Activated naive CD8-positive, alpha-beta T cell treated with anti-CD3 and anti-CD28 coated beads for 36 hours (primary cell): ENCODE measurements at places on chromosomes 5 and 9. TPM values are rescaled to one million over a fixed set of nuclear protein-coding genes. Genes with fewer than 3 reads are reported as not detected.

DNA sequence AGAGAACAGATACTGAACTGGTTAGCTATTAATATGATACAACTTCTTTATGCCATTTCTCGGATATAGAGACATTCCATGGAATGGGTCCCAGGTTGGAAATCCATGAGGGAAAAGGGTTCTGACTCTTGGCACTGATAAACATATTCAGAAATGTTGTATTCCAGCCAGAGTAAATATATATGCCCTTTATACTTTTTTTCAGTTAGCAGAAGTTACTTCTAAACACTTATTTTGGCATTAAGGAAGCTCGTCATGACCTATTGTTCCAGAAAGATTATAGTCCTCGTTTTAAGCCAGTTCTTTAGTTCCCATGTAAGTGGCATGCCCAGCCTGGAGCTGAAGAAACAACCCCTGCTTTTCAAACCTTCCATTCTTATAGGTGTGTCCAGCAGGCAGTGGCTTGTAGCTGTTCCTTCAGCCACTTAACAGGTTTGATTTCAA, 181.6 kb downstream of the CD180 start:
- H3K27ac ChIP-seq: no peak overlapping the region
- H3K4me3 ChIP-seq: no peak overlapping the region
- peaks cover 7% of the 10 kb centered on the region for H3K36me3 ChIP-seq
- H3K4me1 ChIP-seq: peaks cover 43% of the 10 kb centered on the region

GRCh38 chr5:143759396-143760130, 52.4 kb upstream of the HMHB1 start:
- H3K36me3 ChIP-seq: no peaks in the 10 kb centered on the region
- no peak for DNase-seq

DNA sequence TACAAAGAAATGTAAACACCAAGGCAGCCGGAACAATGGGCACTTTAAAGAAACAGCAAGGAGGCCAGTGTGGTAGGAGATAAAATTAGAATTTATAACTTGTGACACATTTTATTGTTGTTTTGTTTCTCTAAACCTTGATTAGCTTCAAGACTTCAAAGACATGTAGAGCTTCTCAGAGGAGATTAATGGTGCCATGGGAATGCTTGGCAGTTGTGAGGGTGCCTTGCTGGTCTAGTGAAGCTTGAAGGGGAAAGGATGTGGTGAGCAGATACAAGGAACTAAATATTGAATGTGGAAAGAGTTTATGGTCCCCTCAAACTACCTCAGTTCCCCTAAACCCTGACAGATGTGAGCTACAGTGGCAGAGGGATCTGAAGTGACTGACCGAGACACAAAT, 322.4 kb upstream of the ADAMTS16 start:
- H3K36me3 ChIP-seq: no peaks in the 10 kb centered on the region
- H3K4me3 ChIP-seq: no peak overlapping the region
- H3K27me3 ChIP-seq: no peaks in the 10 kb centered on the region
- H3K4me1 ChIP-seq: no peaks in the 10 kb centered on the region
- H3K27ac ChIP-seq: no peak overlapping the region

- H3K27me3 ChIP-seq: no peaks in the 10 kb centered on the region
- H3K36me3 ChIP-seq: no peaks in the 10 kb centered on the region
- H3K4me3 ChIP-seq: no peak overlapping the region
- no peak overlapping the region for H3K27ac ChIP-seq
- no peak for DNase-seq
Measured at GRCh38 chr5:107303171-107303968, 367.4 kb downstream of the EFNA5 start.

GRCh38 chr5:136399527-136399926, 34.2 kb upstream of the TRPC7 start:
- no peak overlapping the region for H3K4me3 ChIP-seq
- DNase-seq: no peak
- no peaks in the 10 kb centered on the region for H3K27me3 ChIP-seq
- no peaks in the 10 kb centered on the region for H3K4me1 ChIP-seq

DNA sequence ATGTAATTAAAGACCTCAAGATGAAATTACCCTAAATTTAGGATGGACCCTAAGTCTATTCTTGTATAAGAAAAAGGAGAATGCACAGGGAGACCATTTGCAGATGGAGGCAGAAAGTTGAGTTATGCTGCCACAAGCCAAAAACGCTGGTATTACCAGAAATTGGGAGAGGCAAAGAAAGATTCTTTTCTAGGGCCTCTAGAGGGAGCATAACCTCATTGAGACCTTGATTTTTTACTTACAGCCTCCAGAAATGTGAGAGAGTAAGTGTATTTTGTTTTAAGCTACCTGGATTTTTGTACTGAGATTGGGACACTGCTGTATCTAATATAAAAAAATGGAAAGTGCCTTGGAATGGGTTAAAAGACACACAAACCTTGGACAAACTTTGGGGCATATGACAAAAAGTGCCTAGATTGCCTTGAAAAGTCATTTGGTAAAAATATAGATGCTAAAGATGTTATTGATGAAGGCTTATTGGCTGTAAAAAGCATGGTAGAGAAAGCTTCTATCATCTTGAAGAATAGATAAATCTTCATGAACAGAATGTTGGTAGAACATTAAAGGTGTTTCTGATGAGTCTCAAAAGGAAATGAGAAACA, 174.7 kb upstream of the PRDM9 start:
- no peaks in the 10 kb centered on the region for H3K27me3 ChIP-seq
- H3K4me3 ChIP-seq: no peak overlapping the region
- H3K27ac ChIP-seq: no peak overlapping the region
- no peaks in the 10 kb centered on the region for H3K36me3 ChIP-seq

- H3K27ac ChIP-seq: no peak overlapping the region
- no peak for DNase-seq
- H3K4me1 ChIP-seq: no peaks in the 10 kb centered on the region
- no peak overlapping the region for H3K4me3 ChIP-seq
Measured at GRCh38 chr9:135355521-135356011, 124.0 kb upstream of the PPP1R26 start.

DNA sequence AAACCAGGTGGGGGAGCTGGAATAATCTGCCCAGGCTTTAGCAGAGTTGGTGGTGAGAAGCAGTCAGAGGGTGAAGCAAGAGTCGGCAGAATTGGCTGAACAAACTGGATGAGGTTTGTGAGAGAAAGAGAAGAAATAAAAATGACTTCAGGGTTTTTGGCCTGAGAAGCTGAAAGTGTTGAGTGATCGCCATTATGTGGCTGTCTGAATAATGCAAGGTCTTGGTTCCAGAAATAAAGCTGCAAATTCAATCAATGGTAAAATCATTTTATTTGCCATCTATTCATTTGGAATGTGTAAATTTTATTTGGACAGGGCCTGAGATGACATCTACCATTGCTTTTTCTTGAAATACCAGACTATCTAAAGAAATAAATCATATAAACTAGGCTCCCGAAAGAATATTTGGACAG, 50.4 kb upstream of the DAB2 start:
- no peak for DNase-seq
- no peak overlapping the region for H3K4me3 ChIP-seq
- H3K36me3 ChIP-seq: no peaks in the 10 kb centered on the region

- DNase-seq: no peak
Measured at GRCh38 chr9:11735391-11735790, 957.8 kb upstream of the TYRP1 start.

DNA sequence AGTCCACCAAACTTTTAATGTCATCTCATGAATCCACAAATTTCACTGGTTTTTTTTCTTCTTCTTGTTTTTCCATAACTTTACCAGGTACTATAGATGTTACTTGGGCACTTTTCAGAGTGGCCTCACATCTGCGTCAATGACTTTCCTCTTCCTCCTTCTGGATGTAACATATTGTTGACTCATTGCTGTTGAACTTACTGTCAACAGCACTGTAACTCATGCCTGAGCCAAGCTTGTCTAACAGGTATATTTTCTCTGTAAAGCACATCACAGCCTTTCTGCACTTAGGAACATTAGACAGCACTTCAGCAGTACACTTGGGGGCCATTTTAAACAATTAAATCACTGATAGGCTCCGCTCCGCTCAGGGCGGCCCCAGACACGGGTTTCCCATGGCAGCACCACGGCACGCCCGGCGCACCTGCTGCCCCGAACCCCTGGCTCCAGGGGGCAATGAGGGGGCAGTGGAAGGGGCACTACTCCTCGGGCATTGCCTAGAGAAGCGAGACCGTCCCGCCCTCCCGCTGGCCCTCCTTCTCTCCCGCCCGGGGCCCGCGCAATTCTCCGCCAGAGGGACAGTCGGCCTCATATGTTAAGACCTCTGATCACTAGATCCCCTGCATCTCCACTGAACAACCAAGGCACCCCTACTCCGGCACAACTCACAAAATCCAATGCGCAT, 41.9 kb upstream of the SPATA31C2 start:
- H3K4me3 ChIP-seq: no peak overlapping the region
- DNase-seq: no peak
- H3K27me3 ChIP-seq: peaks cover 39% of the 10 kb centered on the region
- no peaks in the 10 kb centered on the region for H3K36me3 ChIP-seq

DNA sequence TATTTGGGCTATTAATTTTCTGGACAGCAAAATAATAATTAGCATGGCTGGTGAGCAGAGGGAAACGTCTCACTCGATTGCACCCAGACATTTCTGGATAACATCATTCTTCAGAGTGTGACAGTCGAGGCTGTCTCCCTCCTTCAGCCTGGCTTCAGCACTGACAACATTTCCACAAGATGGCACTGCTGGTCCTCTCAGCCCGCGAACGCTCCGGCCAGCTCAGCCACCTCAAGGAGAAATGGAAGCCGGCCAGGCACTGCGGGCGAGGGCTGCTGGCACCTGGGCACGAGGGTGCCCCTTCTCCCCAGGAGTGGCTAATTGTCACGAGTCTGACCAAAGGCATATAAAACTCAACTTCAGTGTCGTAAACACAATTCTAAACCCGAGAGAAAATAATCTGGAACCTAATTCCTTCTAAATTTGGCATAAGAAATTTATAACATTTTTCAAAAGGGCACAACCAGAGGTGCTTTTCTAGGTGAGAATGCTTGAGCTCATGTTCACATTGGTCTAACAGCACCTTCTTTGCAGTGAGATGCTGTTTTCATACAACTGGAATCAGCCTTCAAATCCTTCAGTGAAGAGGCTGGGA, 65.9 kb downstream of the DAP start:
- H3K4me1 ChIP-seq: peaks cover 38% of the 10 kb centered on the region
- peaks cover 3% of the 10 kb centered on the region for H3K36me3 ChIP-seq
- no peak overlapping the region for H3K4me3 ChIP-seq

DNA sequence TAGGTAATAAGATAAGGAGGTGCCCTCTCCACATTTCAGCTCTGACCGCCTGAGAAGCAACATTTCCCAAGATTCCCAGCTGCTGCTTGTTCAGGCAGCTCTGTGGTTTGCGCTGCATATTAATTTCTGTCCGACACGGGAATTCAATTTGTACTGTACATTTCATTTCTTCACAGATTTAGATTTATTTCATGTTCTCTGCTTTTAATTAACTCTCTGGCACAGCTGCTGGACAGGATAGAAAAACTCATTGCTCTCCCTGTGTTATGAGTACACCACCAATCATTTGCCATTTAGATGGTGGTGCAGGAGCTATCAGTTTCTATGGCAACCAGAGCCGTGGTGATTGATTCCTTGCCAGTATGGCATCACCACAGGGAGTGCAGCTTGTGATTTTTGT, 558.5 kb downstream of the DMRTA1 start:
- no peaks in the 10 kb centered on the region for H3K27me3 ChIP-seq
- no peak overlapping the region for H3K27ac ChIP-seq
- no peak for DNase-seq

- H3K36me3 ChIP-seq: no peaks in the 10 kb centered on the region
- H3K27ac ChIP-seq: no peak overlapping the region
- no peak for DNase-seq
- no peaks in the 10 kb centered on the region for H3K27me3 ChIP-seq
- no peak overlapping the region for H3K4me3 ChIP-seq
Measured at GRCh38 chr5:133269691-133270090, 217.9 kb downstream of the HSPA4 start.

GRCh38 chr9:137488327-137488653, 29.2 kb upstream of the NSMF start:
- no peak for DNase-seq
- peaks cover 6% of the 10 kb centered on the region for H3K4me1 ChIP-seq
- H3K27me3 ChIP-seq: no peaks in the 10 kb centered on the region
- H3K36me3 ChIP-seq: no peaks in the 10 kb centered on the region

Gene ANKRD31
- total RNA-seq: 0.76 TPM

Gene POU5F2
- total RNA-seq: 0.22 TPM

Gene RANBP17
- 0.30 TPM for total RNA-seq

Gene C9orf153
- not detected for total RNA-seq

Gene SLIT3
- 0.43 TPM for total RNA-seq

Gene KCTD16
- 0.16 TPM for total RNA-seq

Gene SV2C
- total RNA-seq: not detected

Gene MEIKIN
- total RNA-seq: not detected

Gene MSX2
- not detected for total RNA-seq
